GM10248 (cell line): ENCODE measurements at places on chromosomes 16 and 17.

GRCh38 chr17:39927929-39928857 lies 661 bp downstream of the LRRC3C start:
- DNase-seq = no peak

GRCh38 chr16:69559164-69559563 lies 6.6 kb upstream of the NFAT5 start:
- no peak for DNase-seq

- DNase-seq = no peak
Measured at GRCh38 chr17:688100-688989, 26.3 kb downstream of the VPS53 start.

- DNase-seq = no peak
Measured at GRCh38 chr16:83305092-83305491, 502.7 kb upstream of the HSBP1 start.

DNA sequence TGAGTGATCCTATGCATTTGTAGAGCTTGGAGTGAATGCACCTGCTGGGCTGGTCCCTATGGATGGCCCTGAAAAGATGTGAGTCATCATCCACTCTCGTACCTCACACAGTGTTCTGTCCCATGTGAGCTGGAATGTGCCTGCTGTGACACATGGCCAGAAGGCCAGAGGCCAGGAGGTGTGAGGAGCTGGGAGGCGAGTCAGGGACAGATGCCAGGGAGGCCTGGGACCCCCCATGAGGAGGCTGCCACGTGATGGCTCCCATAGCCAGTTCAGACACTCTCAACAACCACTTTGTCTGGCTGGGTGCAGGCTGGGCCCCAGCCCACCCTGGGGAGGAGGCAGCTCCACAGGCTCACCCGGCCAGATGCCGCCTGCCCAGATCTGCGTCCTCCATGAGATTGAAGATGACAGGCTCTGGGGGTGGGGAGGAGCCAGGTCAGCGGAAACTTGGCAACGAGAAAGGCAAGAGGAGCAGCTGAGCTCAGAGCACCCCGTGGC lies 168.8 kb downstream of the C16orf78 start:
- DNase-seq = no peak

DNA sequence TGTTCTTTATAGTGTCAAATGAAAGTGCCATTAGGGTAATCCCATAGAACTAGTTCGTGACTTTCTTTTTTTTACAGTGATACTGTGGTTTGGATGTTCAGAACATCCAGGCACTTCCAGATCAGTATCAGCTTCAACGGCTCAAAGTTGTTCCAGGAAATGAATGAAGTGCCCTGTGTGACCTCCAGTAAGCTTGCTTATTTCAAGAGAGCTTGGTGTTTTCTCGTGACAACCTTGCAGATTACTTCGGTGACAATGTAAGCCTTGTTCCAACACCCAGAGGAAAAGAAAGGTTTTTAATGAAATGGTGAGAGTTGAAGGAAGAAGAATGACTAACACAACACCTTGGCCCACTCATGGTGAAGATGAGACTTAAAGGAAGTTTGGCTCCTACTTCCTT lies 16.0 kb upstream of the KCNJ16 start:
- DNase-seq = no peak

- no peak for DNase-seq
Measured at GRCh38 chr17:19369846-19370492, 7.4 kb upstream of the B9D1 start.

GRCh38 chr17:78414178-78415162 lies 36.0 kb downstream of the PGS1 start:
- no peak for DNase-seq

DNA sequence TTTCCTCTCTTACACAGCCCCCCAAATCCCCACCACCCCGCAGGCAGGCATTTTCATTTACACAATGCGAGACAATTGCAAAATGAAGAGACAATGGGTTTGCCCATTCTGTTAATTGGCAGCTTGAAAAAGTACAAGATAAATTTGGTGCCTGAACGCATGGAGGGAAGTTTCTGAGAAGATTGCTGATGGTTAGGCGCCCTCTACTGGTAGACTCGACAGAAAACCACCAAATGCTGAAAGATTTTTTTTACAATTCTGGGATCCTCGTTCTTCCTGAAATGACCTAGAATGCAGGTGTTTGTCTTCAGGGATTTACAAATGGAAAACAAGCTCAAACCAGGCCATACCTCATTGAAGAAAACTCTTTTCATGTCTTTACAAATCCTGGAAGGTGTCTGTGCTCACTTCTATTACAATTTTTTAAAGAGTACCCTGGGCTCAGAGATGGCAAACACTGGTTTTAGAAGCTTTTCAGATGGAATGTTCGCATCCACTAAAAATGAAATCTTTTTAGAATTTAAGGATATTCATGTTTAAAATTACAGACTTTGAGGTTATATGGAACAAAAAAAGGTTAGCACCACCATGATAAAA lies 338.5 kb downstream of the PMP22 start:
- peak; percentile 37 for DNase-seq

DNA sequence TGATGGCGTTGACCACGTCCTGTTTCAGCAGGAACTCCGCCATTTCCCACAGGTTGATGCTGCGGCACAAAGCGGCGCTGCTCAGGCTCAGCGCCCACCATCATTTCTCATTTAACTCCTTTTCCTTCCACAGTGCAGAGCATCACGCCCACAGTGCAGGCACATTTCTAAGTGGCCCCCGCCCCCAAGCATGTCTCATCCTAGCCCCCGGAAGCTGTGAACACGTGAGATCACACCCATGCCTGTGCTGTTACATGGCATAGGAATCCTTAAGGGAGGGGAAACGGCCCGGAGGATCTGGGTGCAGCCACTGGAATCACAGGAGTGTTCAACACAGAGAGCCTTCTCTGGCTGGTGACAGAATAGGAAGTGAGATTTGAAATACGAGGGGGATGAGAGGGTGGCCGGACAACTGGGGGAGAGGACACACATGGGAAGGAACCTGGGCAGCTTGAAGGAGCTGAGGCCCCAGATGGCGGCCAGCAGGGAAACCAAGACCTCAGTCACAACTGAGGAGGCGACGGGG lies 4.7 kb downstream of the NAGPA start:
- no peak for DNase-seq

DNA sequence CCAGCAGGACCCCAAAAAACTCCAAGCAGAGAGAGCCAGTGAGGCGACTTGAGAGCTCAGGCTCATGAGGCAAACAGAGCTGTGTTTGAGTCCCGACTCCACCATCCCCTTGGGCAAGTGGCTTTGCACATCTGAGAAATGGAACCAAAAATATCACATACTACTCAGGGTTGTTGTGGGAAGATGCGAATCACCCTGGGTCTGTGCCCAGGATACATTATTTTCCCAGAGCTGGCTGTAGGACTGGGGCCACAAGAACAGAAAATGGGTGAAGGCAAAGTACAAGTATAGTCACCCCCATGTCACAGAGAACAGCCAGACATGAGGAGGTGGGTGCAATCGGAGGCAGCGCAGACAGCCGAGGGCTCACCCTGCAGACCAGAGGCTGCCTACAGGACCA lies 127.3 kb downstream of the GAS7 start:
- no peak for DNase-seq
